ENCODE measurements at places on chromosomes 7 and 10. TPM values are rescaled to one million over a fixed set of nuclear protein-coding genes. Genes with fewer than 3 reads are reported as not detected.

The OR2A1 gene
- total RNA-seq = not detected

The ODAD2 gene
- total RNA-seq = 3.5 TPM

The PLCE1 gene
- total RNA-seq = 2.2 TPM

The CDC14C gene
- not detected for total RNA-seq

The PRPS1L1 gene
- total RNA-seq = not detected

The ZSCAN25 gene
- 12.5 TPM for total RNA-seq

The SH2D4B gene
- total RNA-seq = not detected

The RAMP3 gene
- not detected for total RNA-seq

The THSD7A gene
- total RNA-seq = 0.50 TPM

The ASB10 gene
- not detected for total RNA-seq

The TLX1 gene
- not detected for total RNA-seq

The PDZD7 gene
- 1.4 TPM for total RNA-seq

The CLRN3 gene
- total RNA-seq = not detected

The TIMM23 gene
- 72.5 TPM for total RNA-seq
